ENCODE measurements at places on chromosomes 5 and 9.

DNA sequence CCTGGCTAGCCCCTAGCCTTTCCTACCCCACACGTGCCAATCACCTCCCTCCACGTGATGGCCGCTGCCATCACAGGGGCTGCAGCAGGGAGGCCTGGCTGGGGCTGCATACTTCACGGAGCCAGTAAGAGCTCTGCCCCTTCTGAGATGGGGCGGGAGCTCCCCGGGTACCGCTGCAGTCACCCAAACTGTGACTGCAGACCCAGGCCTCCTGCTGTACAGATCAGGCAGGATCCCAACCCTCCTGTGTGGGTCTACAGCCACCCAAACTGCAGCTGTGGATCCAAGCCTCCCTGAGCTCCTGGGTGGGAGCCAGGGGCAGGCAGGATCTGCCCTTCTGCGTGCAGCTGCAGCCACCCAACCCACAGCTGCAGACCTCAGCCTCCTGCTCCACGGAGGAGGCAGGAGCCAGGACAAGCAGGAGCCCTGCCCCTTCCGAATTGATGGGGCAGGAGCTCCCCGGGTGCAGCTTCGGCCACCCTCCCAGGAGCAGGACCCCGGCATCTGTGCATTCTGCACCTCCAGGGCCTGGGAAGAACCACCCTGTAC, 3.2 kb upstream of the BTNL9 start:
- H3K36me3 ChIP-seq = no peaks in the 10 kb centered on the region
- H3K27me3 ChIP-seq = peaks cover 40% of the 10 kb centered on the region
- H3K4me1 ChIP-seq = no peaks in the 10 kb centered on the region
- no peak overlapping the region for H3K27ac ChIP-seq
- H3K4me3 ChIP-seq = no peak overlapping the region

GRCh38 chr9:104769655-104770054, 5.7 kb downstream of the NIPSNAP3B start:
- no peaks in the 10 kb centered on the region for H3K36me3 ChIP-seq
- H3K27me3 ChIP-seq = no peaks in the 10 kb centered on the region
- DNase-seq = no peak
- no peak overlapping the region for H3K4me3 ChIP-seq
- H3K27ac ChIP-seq = no peak overlapping the region
- H3K4me1 ChIP-seq = no peaks in the 10 kb centered on the region

GRCh38 chr5:7756453-7756852, 94.5 kb downstream of the CFAP90 start:
- H3K36me3 ChIP-seq = no peaks in the 10 kb centered on the region
- DNase-seq = no peak
- H3K4me1 ChIP-seq = no peaks in the 10 kb centered on the region
- H3K27me3 ChIP-seq = peaks cover 24% of the 10 kb centered on the region
- H3K4me3 ChIP-seq = no peak overlapping the region

DNA sequence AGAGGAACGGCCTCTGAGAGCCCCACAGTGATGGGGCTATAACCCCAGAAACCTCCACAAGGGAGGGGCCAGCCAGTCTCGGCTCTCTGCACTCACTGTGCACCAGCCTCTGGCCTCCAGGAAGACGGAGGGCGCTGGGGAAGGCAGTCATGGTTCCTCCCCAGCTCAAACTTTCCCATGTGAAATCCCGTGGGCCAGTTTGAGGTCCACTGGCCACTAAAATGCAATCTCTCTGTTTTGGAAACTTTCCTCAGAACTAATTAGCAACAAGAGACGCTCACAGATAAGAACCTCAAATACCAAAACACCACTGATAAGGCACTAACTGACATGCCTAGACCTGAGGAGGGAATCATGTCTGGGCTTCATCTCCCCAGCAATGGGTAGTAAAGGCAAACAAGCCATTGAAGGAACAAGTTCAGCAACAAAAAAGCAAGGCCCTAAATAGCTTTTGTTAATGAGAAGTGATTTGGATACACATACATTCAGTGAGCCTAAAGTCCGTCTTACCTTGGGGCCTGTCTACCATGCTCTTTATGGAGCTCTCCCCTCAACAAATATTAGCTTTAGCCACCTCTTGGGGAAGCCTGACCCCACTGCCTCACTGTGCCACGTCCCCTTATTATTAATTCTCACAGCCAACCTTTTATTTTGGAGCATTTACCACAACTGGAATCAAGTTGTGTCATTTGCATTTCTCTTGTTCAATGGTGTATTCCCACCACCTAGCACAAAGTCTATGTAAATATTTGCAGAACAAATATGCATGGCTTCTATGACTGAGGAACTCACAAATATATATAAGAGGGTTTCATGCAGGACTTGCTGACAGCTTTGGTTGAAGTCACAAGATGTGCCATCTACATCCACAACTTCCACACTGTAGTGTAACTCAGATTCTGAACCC, 56.1 kb upstream of the GLRX start:
- H3K27ac ChIP-seq = no peak overlapping the region
- H3K4me1 ChIP-seq = no peaks in the 10 kb centered on the region
- no peaks in the 10 kb centered on the region for H3K27me3 ChIP-seq
- no peak for DNase-seq

DNA sequence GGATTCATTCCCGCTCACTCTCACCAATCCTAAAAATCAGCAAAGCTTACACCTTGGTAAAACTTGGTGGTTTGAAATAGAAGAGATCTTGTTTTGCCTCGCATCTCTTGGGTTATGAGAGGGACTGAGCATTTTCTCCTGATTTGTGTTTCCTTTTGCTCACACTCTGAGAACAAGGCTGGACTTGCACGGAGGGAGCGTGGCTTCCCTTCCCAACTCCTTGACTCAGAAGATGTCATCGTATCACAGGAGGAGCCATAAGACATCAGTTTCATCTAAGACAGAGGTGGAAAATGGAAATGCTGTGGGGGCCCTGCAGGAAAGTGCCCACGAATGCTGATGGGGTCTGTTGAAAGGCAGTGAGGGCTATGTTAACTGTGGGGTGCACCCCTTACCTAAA, 37.4 kb downstream of the CTSL start:
- H3K27ac ChIP-seq = no peak overlapping the region
- H3K36me3 ChIP-seq = no peaks in the 10 kb centered on the region
- H3K27me3 ChIP-seq = no peaks in the 10 kb centered on the region

- H3K4me1 ChIP-seq = no peaks in the 10 kb centered on the region
- no peak overlapping the region for H3K27ac ChIP-seq
- no peak for DNase-seq
- peaks cover 13% of the 10 kb centered on the region for H3K27me3 ChIP-seq
- no peaks in the 10 kb centered on the region for H3K36me3 ChIP-seq
These were observed 739 bp upstream of the PDLIM4 start for GRCh38 chr5:132256783-132257130.

GRCh38 chr5:472076-472655, 29.2 kb downstream of the EXOC3 start:
- H3K4me1 ChIP-seq = peaks cover 19% of the 10 kb centered on the region
- H3K4me3 ChIP-seq = peak overlapping the region; percentile 84
- DNase-seq = peak; percentile 11

GRCh38 chr9:72365525-72366256, 683 bp upstream of the ZFAND5 start:
- peak overlapping the region; percentile 94 for H3K4me3 ChIP-seq
- H3K27ac ChIP-seq = peak overlapping the region; percentile 96
- H3K36me3 ChIP-seq = peaks cover 30% of the 10 kb centered on the region
- peak; percentile 47 for DNase-seq
- peaks cover 21% of the 10 kb centered on the region for H3K4me1 ChIP-seq

DNA sequence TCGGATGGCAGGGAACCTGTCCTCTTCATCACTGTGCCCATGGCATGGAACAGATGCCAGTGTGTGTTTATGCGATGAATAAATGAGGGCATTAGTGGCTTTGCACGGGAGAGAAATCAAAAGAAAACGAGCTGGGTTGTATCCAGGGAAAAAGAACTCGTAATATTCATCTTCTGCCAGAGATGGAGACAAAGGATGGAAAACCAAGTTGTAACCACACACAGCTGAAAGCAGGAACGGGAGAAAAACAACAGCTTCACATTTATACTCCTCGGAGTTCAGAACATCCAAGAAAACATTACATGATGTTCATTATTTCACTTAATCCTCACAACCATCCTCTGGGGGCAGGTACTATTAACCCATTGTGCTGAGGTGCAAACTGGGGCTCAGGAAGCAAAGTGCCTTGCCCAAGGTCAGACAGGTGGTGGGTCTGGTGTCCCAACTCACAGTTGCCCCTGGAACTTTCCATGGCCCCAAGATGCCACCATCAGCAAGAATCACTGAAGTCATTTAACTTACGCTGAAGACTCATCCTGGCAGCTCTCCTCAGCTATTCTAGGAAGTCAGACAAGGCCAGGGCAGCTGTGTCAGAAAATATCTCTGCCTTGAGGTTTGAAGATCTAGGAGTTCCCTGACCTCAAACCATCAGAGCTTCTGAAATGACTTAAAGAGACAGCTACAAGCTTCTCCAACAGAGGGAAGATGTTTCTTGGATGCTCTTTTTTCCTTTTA, 250.4 kb downstream of the NSG2 start:
- no peak for DNase-seq
- no peaks in the 10 kb centered on the region for H3K4me1 ChIP-seq
- H3K27me3 ChIP-seq = no peaks in the 10 kb centered on the region
- H3K27ac ChIP-seq = no peak overlapping the region
- no peak overlapping the region for H3K4me3 ChIP-seq

DNA sequence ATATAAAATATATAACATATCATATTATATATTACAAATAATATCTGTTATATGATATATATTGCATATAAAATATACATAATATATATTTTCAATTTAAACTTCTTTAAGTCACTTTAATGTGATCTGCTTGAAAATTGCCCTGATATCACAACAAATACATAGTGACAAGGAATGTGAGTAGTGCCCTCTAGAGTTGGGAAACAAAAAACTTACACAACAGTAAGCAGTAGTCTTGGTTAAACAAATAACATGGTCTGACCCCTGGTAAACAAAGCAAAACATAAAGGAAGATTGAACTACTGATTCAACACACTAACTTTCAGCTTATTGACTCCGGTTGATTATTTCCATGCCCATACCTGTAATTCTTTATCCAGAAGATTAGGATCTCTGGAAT, 188.3 kb upstream of the NMUR2 start:
- peaks cover 15% of the 10 kb centered on the region for H3K27me3 ChIP-seq
- H3K27ac ChIP-seq = no peak overlapping the region
- DNase-seq = no peak
- H3K36me3 ChIP-seq = no peaks in the 10 kb centered on the region
- no peaks in the 10 kb centered on the region for H3K4me1 ChIP-seq

- DNase-seq = no peak
- H3K27ac ChIP-seq = peak overlapping the region; percentile 50
- peaks cover 62% of the 10 kb centered on the region for H3K4me1 ChIP-seq
- no peaks in the 10 kb centered on the region for H3K27me3 ChIP-seq
These were observed 28.2 kb downstream of the LPCAT1 start for GRCh38 chr5:1495525-1495897.

- peaks cover 4% of the 10 kb centered on the region for H3K4me1 ChIP-seq
- H3K36me3 ChIP-seq = no peaks in the 10 kb centered on the region
- H3K27ac ChIP-seq = no peak overlapping the region
- DNase-seq = no peak
- no peak overlapping the region for H3K4me3 ChIP-seq
These were observed 87.4 kb downstream of the APBA1 start for GRCh38 chr9:69584759-69585158.

DNA sequence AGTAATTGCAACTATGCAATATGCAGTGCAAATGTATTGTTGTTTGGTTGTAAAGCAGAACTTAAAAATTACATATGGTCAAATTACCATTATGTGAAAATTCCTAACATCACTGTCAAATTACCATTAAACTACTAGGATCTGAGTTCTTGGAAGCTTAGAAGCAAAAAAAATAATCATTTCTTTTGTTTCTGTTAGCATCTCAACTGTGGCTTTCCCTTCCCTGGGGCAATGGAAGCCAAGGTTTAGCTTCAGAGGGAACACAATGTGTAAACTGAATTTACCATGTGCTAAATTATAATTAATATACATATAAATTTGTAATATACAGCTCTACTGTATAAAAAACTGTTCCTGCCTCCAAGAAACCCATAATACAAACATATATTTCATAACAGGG, 159.4 kb downstream of the GNAQ start:
- H3K4me3 ChIP-seq = no peak overlapping the region
- H3K36me3 ChIP-seq = no peaks in the 10 kb centered on the region
- H3K27ac ChIP-seq = no peak overlapping the region
- no peaks in the 10 kb centered on the region for H3K27me3 ChIP-seq

GRCh38 chr9:126986506-126986951, 71.9 kb downstream of the RALGPS1 start:
- H3K27me3 ChIP-seq = peaks cover 13% of the 10 kb centered on the region
- H3K27ac ChIP-seq = peak overlapping the region; percentile 95
- peaks cover 75% of the 10 kb centered on the region for H3K4me1 ChIP-seq
- peak overlapping the region; percentile 71 for H3K4me3 ChIP-seq
- DNase-seq = peak; percentile 20

- no peak overlapping the region for H3K4me3 ChIP-seq
- DNase-seq = no peak
- peaks cover 8% of the 10 kb centered on the region for H3K27me3 ChIP-seq
- H3K4me1 ChIP-seq = no peaks in the 10 kb centered on the region
These were observed 72.4 kb upstream of the LHFPL2 start for GRCh38 chr5:78720997-78721396.

GRCh38 chr5:40409601-40410000, 270.1 kb upstream of the PTGER4 start:
- DNase-seq = peak; percentile 39
- peaks cover 42% of the 10 kb centered on the region for H3K4me1 ChIP-seq
- peaks cover 29% of the 10 kb centered on the region for H3K36me3 ChIP-seq
- H3K27me3 ChIP-seq = no peaks in the 10 kb centered on the region
- peak overlapping the region; percentile 71 for H3K4me3 ChIP-seq

- H3K27me3 ChIP-seq = peaks cover 29% of the 10 kb centered on the region
- H3K27ac ChIP-seq = no peak overlapping the region
- H3K36me3 ChIP-seq = peaks cover 4% of the 10 kb centered on the region
- no peak overlapping the region for H3K4me3 ChIP-seq
These were observed 11.3 kb downstream of the NIM1K start for GRCh38 chr5:43203373-43203772.

DNA sequence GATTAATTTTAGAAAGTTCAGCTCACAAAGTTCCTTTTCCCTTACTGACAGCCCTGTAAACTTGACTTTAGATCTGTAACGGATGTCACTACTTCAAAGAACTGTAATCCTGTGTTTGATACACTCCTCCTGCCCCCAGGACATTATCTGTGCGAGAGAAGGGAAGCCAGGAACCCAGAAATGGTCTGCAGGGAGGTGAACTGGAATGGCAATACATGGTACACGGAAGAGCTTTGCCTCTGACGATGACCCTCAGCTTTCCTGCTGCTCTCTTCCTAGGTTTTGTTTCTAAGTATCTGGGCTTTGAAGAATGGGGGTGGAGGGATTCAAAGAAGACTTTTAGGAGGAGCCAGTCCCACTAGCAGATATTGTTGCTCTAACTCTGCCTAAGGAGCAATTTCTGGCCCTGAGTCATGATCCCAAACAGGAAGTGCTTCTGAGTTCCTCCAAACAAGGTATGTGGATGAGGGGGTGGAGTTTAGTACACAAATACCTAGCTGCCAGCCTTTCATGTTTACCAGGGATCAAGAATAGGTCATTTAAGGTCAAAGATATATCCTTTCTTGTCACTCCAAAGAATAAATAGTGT, 43.4 kb upstream of the TMC1 start:
- DNase-seq = no peak
- H3K27ac ChIP-seq = no peak overlapping the region
- H3K27me3 ChIP-seq = no peaks in the 10 kb centered on the region
- H3K4me1 ChIP-seq = no peaks in the 10 kb centered on the region

Data from effector memory CD8-positive, alpha-beta T cell (primary cell).